ENCODE measurements at places on chromosomes 11 and 22.

- no peak for DNase-seq
These were observed 7.5 kb downstream of the BCL9L start for GRCh38 chr11:118918128-118918685.

DNA sequence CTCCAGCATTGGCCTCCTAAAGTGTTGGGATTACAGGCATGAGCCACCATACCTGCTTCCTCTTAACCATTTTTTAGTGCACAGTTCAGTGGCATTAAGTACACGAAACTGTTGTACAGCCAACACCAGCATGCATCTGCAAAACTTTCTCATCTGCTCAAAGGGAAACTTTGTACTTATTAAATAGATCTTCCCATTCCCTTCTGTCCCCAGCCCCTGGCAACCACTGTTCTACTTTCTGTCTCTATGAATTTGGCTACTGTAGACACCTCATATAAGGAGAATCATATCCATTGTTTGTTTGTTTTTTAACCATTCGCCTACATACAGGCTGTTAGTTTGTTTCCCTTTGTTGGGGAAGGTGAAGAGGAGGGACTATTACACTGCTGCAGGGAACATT, 6.5 kb upstream of the EP300 start:
- DNase-seq, result no peak

DNA sequence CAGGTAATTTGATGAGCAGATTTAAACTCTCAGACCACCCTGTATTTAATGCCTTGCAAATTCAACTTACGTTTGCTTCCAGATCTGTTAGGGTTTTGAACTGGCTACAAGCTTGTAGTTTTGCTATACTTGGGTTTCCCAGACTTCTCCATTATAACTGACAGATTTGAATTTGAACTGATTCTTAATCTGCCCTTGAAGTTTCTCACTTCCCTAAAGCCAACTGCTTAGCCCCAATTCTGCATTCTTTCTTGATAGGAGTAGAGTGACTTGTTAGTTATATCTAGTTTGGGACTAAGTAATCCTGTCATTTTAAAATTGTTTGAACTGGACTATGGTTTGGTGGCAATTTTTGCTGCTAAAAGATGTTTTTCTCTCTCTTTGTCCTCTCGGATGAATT, 9.7 kb downstream of the LAYN start:
- DNase-seq, result no peak

DNA sequence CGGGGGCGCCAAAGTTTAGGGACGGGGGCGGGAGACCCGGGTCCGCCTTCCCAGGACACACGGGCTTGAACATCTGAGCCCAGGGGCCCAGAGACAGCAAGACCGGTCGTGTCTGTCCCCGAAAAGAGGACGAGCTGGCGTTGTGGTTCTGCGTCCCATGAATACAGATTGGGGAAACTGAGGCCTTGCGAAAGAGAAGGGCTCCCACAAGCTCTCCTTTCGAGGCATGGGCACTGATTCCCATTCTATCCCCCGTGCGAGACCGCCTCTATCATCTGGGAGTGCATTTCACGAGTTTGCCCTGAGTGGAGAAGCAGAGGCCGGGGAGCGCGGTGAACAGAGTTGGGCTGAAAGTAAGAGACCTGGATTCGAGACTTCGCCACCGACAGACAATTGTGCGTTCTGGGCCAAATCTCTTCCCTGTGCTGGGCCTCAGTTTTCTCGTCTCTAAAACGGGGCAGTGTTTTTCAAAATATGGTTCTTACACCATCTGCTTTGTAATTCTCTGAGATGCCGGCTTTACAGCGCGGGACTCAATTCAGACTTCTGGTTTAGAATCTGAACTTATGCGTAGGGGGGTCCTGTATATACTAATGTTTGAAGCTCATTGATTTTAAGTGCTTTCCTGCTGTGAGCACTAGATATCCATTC, 471 bp downstream of the RNF185 start:
- no peak for DNase-seq

GRCh38 chr11:3111466-3111865, 53.6 kb downstream of the OSBPL5 start:
- no peak for DNase-seq

GRCh38 chr11:80748207-80748925, 1307.5 kb upstream of the TENM4 start:
- DNase-seq, result no peak

GRCh38 chr11:95082576-95083001, 7.1 kb upstream of the ENDOD1 start:
- no peak for DNase-seq

- DNase-seq, result no peak
These were observed 148.8 kb downstream of the FEZ1 start for GRCh38 chr11:125347261-125347585.

DNA sequence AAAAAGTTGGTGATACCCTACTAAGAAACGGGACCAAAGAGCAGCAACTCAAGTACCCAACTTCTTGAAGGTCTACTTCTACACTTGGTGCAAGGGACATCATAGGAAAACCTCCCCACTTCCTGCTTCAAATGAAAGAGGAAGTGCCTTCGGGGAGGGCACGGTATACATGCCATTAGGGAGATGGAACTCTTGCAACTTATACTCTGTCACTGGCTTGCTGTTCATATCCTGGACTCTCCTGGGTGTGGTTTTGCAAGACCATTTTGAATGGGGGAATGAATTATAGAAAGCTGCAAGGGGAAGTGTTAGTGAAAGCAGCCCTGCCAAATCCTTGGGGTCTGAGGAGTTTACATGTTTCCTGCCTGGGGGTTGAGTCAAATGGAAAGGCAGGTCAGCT, 41.9 kb downstream of the CSNK2A3 start:
- DNase-seq, result no peak

DNA sequence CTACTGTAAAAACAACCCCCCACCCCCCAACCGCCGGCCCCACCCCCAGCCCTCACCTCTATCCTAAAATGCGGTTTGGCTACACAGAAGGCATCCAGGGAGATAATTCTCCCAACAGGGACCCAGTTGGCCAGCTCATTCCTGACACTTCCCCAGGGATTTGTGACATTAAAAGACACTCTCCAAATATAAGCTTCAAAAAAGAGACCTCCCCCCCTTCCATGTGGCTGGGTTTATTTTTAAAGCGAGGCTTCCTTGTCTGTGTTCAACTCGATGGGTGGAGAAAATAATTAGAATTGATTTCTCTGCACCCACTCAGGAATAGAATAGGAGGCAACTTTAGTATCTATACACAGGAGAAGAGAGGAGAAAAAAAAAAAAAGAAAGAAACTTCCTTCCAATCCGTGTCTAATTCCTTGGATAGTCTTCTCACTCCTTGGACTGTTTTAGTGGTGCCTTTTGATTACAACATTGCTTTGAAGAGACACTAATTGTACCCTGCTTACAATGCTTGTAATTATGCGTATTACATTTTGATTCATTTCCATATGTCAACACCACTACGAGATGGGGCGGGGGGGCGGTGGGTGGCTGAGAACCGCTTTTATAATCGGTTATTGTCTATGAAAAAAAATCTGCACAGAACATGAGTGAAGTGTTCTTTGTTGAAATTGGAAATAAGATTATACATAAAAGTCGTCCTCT, 500.4 kb downstream of the MIAT start:
- no peak for DNase-seq

GRCh38 chr11:131178596-131178995, 191.8 kb upstream of the NTM start:
- no peak for DNase-seq

- DNase-seq, result no peak
These were observed 297.3 kb downstream of the INSC start for GRCh38 chr11:15412054-15412453.

DNA sequence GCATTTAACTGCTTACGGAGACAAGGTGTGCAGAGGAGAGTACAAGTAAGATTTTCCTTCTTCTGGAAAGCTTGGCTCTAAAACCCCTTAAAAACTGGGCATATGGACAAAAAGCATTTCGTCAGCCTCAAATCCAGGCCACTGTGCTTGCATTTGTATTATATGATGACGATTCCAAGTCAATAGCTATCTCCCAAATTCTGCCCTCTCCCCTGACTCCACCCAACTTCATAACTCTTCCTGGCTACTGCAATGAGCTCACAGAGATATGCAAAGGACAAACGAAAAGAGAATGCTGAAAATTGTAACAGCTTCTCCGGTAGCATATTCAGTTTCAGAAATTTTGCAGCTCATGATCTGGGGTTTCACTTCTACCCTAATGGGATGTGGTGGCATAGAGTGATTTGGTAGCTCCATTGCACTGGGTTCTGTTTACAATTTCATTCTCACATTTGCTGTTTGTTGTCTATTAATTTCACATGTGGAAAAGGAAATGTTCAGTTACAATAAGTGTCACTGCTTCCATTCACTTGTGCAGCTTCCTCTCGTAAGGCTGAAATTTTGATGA, 45.6 kb upstream of the CHRM4 start:
- no peak for DNase-seq

DNA sequence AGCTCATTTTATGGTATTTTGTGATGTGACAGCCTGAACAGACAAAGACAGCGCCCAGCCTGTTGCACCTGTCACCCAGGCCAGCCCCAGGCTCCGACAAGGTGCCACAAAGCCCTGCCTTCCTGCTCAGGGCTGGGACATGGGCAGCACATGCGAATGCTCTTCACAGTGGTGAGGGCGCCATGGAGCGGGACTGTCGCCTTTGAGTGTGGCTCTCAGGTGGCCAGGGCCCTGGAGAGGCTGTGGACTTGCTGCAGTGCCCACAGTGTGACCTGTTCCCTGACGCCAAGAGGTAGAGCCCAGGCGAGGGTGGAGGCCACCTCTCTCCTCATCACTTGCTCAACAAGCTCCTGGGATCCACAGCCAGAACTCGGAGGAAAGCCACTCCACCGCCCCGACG, 346.3 kb downstream of the SHANK2 start:
- no peak for DNase-seq

DNA sequence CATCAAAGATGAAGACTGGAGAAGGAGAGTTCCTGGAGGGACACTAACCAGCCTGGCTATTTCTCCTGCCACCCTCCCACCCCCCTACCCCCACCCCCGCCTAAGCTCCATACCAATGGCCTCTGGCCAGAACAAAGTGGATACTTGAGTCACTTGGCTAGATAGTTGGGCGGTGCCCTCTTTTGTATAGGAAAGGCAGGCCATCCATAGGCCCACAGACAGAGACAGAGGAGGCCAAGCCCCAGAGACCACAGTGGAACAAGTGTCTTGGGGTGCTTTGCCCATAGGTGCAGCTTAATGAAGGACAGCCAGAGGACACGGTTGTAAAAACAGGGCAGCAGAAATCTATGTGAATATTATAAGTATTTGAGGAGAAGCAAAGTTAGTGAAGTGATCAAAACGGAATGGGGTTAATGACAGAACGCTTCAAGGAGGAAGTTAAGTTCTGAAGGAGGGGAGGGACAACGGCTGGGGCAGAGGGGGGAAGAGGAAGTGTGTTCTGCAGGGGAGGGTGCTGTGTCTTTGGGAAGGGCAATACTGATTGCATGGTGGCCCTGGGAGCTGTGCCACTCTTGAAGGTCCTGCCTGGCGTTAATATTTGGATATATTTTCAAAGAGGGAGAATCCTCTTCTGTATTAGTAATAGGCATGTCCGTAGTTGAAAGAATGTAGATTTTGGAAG, 32.7 kb downstream of the FLI1 start:
- DNase-seq, result peak; percentile 17

GRCh38 chr22:36027935-36028645, 534 bp downstream of the RBFOX2 start:
- DNase-seq, result no peak

DNA sequence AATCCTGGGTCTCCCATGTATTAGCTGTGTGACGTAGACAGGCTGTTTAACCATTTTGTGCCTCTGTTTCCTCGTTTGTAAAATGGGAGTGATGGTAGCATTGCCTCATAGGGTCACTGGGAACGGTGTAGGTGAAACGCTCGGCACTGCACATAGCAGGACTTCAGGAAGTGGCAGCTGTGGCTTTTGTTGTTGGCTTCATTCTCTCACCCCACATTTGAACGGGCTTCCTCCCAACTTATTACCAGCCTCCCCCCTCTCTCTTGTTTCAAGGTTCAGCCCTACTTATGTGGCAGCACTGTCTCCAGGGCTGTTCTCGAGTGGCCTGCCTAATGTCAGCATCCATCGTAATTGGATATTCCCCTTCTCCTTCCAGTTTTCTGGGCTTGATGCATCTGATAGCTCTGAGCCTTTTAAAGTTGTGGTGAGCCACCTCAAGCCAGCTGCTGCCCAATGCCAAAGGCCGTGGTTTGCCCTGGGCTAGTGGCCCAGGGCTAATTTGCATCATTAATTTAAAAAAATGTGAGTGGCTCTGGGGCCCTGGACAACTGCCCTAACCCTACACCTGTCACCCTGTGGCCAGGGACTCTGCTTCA, 217.8 kb upstream of the TBCEL start:
- DNase-seq, result no peak

GRCh38 chr11:119298726-119299125, 18.2 kb downstream of the MCAM start:
- DNase-seq, result no peak

DNA sequence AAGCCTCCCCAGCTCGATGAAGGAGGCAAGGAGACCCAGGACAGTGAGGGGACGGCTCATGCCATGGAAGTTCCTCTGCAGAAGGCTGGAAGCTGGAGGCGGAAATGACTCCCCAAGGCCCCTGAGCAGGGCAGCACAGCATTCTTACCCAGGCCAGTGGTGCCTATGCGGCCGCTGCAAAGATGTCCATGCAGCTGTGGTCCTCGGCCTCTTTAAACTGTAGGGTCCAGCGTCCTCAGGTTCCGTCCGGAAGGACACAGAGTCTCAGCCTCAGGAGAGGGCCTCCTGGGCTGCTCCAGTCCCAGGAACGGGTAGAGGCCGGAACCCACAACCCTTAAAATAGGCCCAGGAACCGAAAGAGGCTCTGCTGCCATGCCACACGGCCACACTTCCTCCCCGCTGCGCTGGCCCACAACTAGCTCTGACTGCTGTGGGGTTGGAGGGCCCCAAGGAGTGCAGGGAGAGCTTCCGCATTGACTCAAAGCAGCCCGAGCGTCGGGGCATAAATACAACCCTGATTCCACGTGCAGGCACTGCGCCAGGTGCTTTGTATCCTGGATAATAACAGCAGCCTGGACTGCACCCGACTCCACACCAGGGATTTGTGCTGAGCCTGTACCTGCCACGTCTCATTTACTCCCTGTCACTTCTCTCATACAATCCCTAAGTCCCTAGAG, 5.5 kb downstream of the KIAA0930 start:
- DNase-seq, result no peak

- DNase-seq, result no peak
These were observed 268.2 kb upstream of the C11orf87 start for GRCh38 chr11:109153836-109154235.

DNA sequence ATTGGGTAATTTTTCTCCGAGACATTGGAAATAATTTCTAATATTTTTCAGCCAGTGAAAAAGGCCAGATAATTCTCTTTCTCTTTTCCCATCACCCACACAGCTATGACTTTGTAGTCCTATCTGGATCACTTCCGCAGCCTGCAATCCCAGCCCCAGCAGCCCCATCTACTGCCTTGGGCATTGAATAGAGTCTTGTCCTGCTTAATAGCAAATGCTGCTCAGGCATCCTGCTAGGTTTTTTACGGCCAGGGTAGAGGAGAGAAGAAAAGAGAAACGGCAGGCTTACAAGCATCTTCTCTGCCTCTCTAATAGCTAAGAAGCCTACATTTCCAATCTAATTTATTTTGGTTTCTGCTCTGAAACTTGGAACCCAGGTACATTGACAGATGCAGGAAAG, 154.3 kb upstream of the B3GAT1 start:
- no peak for DNase-seq

GRCh38 chr11:16120008-16120407, 236.3 kb downstream of the SOX6 start:
- no peak for DNase-seq

GRCh38 chr11:46353698-46354097, 6.4 kb downstream of the DGKZ start:
- no peak for DNase-seq

GRCh38 chr22:49676783-49677494, 150.7 kb downstream of the BRD1 start:
- no peak for DNase-seq

GRCh38 chr22:47395481-47395880, 633.0 kb downstream of the TBC1D22A start:
- no peak for DNase-seq
